ENCODE measurements at places on chromosomes 7 and 10.

DNA sequence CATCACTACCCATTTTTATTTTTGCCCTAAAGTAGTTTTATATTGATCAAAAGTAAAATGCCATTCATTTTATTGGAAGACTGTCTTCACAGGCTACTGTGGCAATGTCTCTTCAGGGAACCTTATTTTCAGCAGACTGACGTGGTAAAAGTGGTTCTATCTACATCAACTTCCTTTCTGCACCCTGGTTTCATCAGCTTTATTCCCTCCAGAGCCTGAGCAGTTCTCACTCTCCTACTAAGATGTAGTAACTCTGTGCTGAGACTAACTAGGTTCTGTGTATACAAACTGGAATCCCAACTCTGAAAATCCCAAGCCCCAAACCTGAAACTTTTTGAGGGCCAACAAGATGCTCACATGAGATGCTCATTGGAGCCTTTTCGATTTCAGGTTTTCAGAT is 155.3 kb downstream of the SFMBT2 start:
- DNase-seq: no peak

- DNase-seq: no peak
Observed at GRCh38 chr10:64880546-64880945, 1359.3 kb downstream of the REEP3 start.

GRCh38 chr7:801940-802381 is 30.3 kb upstream of the SUN1 start:
- DNase-seq: no peak

DNA sequence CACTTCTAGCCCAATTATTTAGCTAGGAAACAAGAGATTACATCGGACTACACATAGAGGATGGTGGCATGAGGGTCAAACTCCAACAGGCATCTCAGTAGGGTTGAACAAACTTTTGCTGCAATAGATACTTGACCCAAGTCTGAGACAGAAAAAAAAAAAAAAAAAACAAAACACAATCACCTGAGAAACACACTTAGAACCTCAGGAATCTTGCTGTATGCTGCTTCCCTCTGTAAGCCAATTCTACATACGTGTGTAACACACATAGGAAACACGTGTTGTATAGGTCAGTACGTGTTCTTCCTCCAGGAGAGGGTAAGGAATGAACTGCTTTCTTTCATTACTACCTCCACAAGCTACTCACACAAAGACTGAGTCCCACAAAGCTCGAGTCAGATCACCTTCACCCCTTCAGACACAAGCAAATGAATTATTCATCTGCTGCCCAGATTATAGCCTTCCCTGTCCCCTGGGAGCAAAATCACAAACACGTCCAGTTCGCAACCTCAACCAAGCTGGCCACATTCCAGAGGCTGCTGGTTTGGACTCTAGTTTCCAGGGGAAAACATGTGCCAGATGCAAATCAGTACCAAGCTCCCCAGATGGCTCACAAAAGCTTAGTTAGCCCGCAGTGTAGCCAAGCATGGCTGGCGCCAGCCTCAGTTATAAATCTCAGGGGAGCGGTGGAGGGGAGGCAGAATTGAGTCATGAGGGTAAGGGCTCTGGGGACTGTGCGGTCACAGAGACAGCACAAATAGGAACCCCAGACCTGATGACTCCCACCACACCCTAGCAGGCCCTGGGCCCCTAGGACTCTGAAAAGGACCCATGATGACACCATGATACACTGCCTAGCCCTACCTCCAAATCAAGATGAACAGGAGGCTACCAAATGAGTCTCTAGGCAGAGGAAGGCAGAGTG is 15.1 kb downstream of the PSAP start:
- DNase-seq: no peak

- no peak for DNase-seq
Observed at GRCh38 chr10:110017907-110018306, 10.1 kb downstream of the ADD3 start.

- DNase-seq: peak; percentile 0
Observed at GRCh38 chr10:98170249-98171117, 36.0 kb downstream of the R3HCC1L start.

DNA sequence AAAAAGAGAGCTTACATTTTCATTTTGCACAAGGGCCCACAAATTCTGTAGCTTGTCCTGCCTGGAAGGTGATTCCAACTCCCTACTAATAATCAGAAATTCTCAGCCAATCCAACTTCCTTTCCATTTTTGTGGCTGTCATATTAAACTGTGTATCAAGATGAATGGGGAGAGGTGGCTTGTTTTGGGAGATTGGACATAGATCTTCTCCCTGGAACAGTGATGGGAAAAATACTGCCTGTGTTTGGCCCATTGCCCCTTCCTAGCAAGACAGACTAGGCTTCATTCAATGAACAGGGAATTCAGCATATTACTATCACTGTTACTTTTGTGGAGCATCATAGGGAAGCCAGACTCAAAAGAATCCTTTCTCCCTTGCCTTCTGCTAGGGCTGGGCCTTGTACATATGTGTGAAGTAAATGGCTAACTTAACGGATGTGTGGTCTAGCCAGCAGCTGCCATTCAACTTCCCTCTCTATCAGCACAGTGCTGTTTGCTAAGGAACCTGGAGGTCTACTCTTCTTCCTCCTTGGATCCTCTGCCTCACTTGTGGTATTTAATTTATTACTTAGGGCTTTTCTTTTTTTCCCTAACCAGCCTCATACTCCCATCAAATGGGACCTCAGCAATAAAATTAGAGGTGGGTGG is 326.0 kb downstream of the BICC1 start:
- no peak for DNase-seq

GRCh38 chr7:85833066-85833465 is 646.2 kb upstream of the SEMA3D start:
- DNase-seq: no peak

- no peak for DNase-seq
Observed at GRCh38 chr7:44990109-44991023, 9.6 kb upstream of the CCM2 start.

DNA sequence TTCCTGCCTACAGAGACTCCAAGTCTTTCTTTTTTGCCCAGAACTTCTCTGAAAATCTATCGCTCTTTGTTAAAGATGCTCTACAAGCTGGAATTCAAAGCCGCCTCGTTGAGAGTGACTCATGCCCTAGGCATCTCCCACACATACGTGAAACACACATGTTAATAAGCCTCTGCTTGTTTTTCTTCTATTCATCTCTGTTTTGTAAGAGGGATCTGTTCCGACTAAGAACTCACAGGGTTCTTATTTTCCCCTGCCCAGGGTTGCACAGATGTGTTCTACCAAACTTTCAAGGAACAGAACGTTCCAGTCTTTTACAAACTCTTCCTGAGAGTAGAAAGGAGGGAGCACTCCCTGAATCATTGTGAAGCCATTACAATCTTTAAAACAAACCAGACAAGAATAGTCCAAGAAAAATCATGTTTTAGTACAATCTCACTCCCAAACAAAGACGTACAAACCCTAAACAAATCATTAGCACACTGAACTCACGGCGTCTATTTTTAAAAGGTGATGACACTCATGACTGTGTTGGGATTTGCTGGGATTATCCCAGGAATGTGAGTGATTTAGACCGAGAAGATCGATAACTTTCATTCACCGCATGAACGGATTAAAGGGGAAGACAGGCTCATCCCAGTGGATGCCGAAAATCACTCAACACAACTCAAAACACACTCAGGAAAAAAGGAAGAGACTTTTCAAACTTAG is 55.3 kb upstream of the INPP5A start:
- DNase-seq: no peak

DNA sequence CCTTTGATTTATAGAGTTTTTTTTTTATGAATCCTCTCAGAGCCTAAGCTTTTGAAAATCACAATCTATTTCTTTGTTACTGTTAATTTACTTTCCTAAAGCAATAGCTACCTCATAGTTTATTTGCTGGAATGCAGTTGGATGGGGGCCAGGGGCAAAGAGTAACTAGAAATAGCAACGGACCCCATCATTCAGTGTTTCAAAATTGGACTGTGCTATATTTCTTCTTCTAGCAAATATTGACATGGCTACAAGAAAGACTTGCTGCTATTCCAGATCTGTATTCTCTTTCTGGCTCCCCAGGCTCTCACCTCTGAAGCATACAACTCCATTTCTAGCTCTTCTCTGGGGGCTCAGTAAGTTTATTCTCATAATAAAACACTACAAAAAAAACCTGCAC is 661.6 kb upstream of the NRG3 start:
- DNase-seq: no peak

DNA sequence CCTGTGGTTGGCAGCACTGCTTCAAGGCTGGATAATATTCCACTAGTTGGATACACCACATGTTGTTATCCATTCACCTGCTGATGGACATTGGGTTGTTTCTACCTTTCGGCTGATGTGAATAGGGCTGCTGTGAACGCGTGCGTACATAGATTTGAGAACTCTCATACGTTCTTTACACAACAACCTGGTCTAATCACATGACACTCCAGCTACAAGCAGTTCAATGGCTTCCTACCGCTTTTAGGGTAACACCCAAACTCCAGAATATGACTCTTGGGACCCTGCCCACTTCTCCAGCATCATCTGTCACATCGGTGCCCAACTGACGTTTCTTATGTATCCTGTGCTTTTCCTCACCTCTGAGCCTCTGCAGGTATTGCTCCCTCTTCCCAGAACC is 114.6 kb downstream of the ABLIM1 start:
- no peak for DNase-seq

- DNase-seq: peak; percentile 16
Observed at GRCh38 chr7:124085179-124085578, 52.3 kb upstream of the TMEM229A start.

DNA sequence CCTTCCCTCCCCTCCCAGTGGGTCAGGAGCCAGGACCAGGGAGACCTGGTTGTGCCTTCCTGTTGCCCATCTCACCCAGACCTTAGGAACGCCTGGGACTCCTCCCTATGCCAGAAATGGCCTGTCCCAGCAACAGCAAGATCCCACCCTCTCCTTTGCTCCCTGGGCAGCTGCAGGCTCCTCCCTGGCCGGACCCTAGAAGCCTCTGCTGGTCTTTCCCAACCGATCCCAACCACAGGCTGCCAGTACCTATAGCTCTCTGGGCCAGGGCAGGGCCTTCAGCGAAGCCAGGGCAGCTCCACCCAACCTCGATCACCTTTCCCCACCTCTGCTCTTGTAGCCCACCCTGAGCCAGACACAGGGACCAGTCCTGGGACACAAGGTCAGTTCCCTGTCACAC is 21.9 kb downstream of the LDB3 start:
- no peak for DNase-seq

GRCh38 chr10:6208799-6209235 is 6.1 kb downstream of the PFKFB3 start:
- no peak for DNase-seq

DNA sequence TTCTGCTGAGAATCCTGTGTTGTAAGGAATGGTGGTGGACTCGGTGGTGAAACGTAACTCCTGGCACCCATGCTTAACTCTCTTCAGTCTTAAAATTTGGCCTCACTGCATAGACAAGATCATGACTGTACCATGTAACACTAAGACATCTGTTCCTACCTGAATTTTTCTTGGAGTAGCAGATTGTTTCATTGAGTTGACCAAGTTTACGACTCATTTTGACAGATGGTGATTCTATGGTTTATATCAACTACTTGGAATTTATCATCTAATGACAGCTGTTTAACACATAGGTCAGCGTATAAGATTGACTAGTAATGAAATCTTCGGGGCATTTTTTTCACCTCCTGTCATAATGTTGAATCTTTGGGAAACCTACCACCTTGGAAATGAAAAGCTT is 184.2 kb downstream of the CELF2 start:
- no peak for DNase-seq

DNA sequence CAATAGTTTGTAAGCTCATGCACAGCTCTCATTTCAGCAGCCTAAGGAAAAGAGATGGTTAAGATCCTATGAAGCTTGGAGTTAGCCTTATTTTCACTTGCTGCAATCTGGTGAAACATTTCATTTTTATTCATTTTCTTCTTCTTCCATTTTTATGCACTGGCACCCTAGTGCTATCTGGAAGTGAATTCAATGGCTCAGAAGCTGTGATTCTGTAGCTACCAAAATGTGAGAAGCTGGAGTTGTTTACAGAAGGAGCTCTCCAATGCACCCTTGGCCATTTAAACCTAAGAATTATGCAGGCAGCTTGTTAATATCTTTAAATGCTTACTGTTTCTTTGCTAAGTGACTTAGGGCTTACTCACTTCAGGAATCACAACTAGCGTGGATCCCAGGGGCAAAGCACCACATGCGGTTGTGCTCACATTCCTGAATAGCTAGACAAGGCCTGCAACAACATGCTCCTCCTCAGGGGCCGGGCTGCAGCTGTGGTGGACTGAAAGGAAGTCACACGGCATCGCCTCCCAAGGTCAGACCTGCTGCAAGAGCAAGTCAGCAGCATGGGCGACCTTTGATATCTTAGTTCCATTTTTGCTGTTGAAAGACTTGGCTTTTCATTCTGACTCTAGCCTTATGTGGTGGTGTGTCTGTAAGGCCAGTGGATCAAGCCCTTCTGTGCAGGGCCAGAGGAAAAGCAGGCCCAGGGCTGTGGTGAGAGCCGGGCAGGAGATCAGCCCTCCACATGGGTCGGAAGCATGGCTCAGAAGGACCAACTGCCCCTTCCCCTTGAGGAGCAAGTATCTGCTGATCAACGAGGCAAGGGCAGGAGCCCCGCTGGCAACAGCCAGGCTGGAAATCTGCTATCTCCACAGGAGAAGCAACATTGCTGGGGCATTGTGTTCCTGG is 91.9 kb upstream of the MBL2 start:
- DNase-seq: no peak

GRCh38 chr7:13307040-13307439 is 619.6 kb downstream of the ARL4A start:
- no peak for DNase-seq

- no peak for DNase-seq
Observed at GRCh38 chr10:102627736-102628293, 16.5 kb upstream of the TRIM8 start.

DNA sequence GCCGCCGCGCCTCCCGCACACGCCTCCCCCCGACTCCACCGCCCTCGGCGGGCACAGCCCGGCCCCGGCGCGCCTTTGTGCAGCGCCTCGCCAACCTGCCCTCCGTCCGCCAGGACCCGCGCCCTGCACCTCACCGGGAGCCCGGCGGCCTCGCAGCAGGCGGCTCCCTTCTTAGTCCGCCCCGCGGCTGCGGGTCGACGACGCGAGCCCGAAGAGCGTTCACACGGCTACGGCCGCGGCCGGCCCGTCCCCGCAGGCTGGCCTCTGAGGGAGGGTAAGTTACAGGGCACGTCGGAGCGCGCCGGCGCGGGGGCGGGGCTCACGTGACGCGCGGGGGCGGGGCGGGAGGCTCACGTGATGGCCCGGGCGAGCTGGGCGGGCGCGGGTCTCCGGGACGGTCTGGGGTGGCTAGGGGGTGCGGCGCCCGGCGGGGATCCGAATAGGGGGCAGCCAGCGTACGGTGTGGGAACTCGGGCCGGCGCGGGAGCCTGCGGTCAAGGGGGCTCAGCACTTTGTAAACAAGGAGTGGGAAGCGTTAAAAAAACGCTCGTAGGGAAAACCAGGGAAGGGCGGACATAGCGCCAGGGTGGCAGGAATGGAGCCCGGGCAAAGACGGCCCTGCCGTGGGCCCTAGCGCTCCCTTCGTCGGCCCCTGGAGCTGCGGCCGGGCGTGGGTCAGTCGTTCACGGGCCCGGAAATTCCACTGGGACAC is at the start of gene ARHGAP12:
ARHGAP12 (minus strand) TSS at position 283 of the 712 bp plus-strand sequence. CDS start 19,976 bp downstream, outside the sequence.
- DNase-seq: peak; percentile 81

All from NCI-H774 (cell line).